ENCODE measurements at places on chromosomes 3 and 15.

DNA sequence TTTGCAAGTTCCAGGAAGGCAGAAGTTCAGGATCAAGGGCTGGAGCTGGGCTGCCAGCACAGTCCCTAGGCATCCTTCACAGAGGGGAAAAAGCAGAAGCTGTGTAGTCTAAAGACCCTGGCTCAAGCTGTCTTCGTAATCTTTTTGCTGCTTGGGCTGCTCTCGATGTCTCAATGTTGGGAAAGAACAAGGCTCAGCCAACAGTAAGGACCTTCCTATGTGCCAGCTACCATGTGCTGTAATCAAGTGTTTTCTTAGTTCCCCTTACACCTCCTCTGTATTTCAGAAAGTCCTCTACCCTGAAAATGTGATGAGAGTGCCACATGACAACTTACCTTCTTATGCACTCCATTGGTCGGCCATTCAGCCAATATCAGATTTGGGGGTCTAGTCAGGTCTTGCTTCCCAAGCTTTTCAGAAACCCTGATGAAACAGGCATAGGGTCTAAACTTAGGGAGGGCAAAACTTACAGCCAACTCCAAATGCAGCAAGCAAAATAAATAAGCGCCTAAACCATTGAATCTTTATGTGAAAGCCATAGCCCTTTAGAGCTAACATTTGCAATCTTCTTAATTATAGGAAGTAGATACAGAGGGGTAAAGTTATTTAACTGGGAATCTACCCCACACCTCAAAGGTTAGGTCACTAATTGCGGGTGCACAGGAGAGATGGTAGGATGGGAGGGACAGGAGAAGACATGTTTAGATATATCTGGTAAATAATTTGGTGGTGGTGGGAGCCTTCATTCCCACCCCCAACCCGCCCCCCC is 1.2 kb upstream of the EDEM1 start:
- DNase-seq = no peak

DNA sequence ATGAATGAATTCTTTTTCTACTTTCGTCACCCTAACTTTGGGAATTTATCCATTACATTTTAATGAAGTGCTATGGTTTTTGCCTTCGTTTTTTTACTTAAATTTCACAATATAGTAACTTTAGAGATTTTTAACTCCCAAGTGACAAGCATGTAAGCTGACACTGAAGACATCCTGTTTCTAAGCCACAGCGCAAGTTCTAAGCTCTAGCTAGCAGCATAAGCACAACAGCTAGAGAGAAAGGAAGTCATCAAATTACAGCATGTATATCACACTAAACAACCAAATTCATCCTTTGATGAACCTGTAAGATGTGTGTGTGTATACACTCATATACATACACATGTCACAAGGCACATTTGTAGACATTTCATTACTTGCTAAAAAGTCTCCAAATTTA is 119.3 kb downstream of the P3H2 start:
- DNase-seq = no peak

DNA sequence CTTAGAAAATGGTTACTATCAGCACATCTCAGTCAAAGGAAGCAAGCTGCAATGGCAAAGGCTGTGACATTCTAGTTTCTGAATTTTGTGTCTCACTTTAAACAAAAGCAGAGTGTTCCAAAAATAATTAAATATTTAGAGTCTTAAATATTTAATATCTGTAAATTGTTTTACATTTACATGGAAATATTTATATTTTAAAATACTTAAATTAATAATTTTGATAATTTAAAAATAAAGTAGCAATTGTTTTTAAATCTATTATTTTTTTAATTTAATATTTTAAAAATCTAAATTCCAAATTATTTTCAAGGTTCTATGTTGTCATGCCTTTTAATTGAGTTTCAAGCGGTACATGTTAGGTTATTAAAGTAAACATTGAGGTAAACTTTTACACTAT is 843.1 kb downstream of the ROBO1 start:
- no peak for DNase-seq

GRCh38 chr15:98503970-98504369 is 144.4 kb upstream of the IGF1R start:
- DNase-seq = no peak

DNA sequence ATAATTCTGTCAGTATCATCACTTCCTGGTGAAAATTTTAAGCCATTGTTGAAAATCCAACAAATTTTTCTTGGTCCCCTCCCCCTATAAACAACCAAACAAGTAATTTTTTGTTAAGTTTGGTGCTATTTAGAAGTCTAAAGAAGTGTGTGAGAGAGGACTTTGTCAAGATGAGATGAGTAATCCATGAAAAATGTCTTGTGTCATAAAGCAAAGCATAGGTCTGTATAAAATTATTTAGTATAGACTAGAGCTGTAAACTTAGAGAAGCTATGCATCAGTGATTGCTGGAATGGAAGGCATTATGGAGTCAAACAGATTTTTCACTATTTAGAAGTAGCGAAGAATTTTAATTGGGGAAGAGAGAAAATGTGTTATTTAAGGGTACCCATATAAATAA is 31.4 kb downstream of the MAPK6 start:
- no peak for DNase-seq

GRCh38 chr3:165855581-165855980 is 18.4 kb upstream of the BCHE start:
- DNase-seq = no peak

- no peak for DNase-seq
Measured at GRCh38 chr3:185687271-185687878, 101.3 kb downstream of the SENP2 start.

DNA sequence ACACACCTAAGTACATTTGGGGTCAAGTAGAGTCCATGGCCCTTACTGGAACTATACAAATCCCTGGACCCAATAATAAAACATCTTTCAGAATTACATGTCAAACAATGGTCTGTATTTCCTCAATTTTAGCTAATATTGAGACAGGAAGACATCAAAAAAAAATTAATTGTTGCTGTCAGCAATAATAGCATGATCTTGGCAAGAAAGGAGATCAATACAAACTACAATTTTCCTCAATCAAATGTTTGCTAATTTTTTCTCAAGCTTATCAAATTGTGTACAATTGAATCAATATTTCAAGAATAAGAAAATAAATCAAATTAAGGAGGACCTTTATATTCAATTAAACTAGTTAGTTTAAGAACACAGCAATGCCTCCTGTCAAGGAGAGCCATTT is 62.6 kb downstream of the FSIP1 start:
- DNase-seq = no peak

DNA sequence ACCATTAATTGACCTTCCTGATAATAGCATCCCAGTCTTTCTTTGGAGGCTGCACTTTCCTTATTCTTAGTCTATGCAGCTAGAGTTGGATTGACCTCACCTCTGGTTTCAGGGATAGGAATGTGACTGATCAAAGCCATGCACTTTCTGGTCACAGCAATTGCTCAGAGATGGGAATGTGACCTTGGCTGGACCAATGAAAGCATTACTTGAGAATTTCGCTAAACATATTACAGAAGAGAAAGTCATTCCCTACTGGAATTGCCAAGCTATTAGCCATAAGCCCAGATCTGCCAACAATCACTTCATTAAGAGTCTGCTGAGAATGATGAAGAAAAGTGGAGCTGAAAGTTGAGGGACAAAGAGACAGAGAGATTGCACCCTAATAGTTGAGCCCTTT is 32.7 kb downstream of the RTP1 start:
- no peak for DNase-seq

GRCh38 chr3:23174426-23175039 is 28.6 kb upstream of the UBE2E2 start:
- no peak for DNase-seq

DNA sequence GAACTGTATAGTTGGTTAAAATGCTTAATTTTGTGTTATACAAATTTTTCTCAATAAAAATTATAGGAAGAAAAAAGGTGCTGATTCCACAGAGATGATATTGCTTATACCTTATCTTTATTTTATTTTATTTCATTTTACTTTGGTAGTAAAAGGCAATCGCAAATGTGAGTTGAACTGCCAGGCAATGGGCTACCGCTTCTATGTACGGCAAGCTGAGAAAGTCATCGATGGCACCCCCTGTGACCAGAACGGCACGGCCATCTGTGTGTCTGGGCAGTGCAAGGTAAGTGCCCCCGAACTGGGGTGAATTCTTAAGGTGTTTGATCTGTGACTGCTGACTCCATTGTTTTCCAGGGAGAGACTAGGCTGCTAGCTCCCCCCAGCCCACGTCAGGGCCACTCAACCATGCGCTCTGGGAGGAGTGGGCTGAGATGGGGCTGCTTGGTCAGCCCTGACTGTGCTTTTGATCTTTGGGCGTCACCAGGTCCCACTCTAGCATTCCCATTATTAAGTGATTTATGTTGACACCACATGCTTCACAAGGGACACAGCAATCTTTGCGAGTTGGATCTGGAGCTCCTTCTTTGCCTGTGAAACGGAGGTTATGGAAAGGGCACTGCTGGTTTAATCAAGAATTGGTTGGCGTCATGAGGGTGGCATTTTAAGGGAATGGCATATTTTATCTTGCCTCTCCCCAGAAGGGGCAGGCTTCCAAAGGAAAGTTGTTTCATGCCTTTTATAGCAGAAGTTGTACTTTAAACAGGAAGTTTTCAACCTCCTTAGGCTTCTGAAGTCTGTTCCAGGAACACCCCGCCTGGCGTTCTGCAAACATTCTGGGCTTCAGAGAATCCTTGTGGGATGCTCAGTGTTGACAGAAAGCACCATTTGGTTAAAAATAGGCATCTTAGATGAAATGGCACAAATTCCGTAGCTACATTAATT is 296.5 kb downstream of the THSD4 start:
- DNase-seq = no peak

DNA sequence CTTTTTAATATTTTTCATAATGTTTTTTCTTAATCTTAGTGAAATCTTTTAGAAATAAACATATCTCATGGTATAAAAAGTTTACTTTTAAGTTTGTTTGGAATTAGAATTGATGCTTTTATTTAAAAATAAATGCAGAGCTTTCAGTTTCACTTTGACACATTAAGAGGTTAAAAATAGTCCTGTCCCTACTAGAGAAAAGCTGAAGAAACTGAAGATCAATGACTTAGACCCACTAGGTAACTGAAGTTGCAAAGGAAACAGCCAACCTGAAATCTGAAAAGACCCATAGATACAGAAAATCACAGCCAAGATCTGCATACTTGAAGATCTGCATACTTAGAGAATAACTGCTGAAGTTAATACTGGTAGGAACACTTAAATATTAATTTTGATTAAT is 237.6 kb downstream of the RAP2B start:
- no peak for DNase-seq

Data from activated CD8-positive, alpha-beta T cell treated with anti-CD3 and anti-CD28 coated beads for 36 hours (primary cell).